ENCODE measurements at places on chromosomes 2 and 18.

DNA sequence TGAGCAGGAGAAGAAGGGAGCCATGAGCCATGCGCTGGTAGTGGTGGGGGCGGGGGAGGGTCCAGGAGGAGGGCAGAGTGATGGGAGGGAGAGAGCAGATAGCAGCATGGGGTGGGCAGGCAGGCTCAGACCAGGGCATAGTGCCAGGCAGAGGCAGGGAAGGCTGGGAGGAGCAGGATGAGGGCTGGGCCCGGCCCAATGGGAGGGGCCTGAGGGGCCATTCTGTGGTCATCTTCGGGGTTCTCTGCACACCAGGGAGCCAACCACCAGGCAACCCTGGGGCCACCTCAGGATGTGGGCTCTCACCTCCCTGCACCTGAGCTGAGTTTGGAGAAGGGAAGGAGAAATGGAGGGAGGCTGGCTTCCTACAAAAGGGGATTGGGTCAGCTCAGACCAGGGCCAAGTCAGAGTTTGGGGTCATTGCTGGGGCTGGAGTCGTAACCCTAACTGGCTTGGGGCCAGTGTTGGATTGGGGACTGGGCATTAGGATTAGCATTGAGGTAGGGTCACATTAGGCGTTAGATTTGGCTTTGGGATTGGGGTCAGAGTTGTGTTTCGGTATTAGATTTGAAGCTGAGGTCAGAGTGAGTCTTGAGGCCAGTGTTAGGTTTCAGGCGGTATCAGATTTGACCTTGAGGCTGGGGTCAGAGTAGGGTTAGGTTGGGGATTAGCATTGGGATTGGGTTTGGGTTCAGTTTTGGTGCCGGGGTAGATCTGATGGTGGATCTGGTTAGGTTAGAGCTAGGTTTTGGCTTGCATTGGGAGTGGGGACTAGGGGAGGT, 11.2 kb downstream of the VIL1 start:
- H3K4me1 ChIP-seq = no peaks in the 10 kb centered on the region
- no peaks in the 10 kb centered on the region for H3K27me3 ChIP-seq
- H3K4me3 ChIP-seq = no peak overlapping the region
- DNase-seq = no peak
- H3K36me3 ChIP-seq = no peaks in the 10 kb centered on the region

GRCh38 chr2:238717084-238717483, 130.8 kb upstream of the TWIST2 start:
- no peak overlapping the region for H3K27ac ChIP-seq
- H3K4me1 ChIP-seq = 0 out of 2 replicates have a peak, but pooled peaks cover 2% of the 10 kb centered on the region

GRCh38 chr2:181781078-181781786, 100.9 kb upstream of the NEUROD1 start:
- no peak overlapping the region for H3K27ac ChIP-seq
- no peaks in the 10 kb centered on the region for H3K4me1 ChIP-seq
- H3K4me3 ChIP-seq = no peak overlapping the region
- DNase-seq = no peak
- no peaks in the 10 kb centered on the region for H3K36me3 ChIP-seq

- no peak within 1 kb of the TSS for H3K27ac ChIP-seq
- H3K4me3 ChIP-seq = peak within 1 kb of the TSS; percentile 38
- H3K4me1 ChIP-seq = no peaks in the 10 kb centered on the region
- no peaks in the 10 kb centered on the region for H3K36me3 ChIP-seq
These were observed at the start of gene CSRNP3 for GRCh38 chr2:165469417-165469816. Gene CSRNP3, plus strand, starts transcription at chr2:165469698. Its CDS starts 125,368 bp downstream, at chr2:165595066.

DNA sequence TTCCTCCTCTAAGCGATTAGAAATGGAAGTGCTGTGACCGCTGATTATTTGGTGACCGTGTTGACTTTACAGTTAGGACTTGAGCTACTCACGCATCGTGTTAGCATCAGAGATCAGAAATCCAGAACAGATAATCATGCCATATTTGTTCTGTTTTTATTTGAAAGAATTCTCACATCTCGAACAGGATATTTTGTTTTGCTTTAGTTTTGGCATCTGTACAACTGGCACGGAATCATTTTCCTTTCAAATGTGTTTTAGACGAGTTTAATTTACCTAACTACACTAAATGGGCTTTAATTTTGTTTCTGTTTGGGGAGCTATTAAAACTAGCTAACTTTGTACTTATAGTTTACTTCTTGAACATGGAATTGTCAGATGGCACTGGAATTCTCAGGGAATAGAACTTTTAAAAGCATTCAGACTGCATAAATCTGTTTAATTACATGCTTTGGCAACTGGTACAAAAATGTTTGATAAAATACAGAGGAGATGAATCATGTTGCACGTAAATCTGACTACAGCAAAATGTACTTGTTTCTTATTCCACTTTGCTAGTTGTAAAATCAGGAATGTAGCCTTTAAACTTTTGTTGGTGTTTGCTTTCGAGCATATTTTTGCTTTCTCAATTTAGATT, 1.4 kb downstream of the ITPRID2 start:
- no peaks in the 10 kb centered on the region for H3K36me3 ChIP-seq
- peaks cover 4% of the 10 kb centered on the region for H3K4me1 ChIP-seq
- no peak overlapping the region for H3K27ac ChIP-seq
- no peak for DNase-seq
- peak overlapping the region; percentile 72 for H3K4me3 ChIP-seq

- H3K27me3 ChIP-seq = peaks cover 20% of the 10 kb centered on the region
- H3K36me3 ChIP-seq = no peaks in the 10 kb centered on the region
- H3K27ac ChIP-seq = no peak overlapping the region
- no peak overlapping the region for H3K4me3 ChIP-seq
- no peaks in the 10 kb centered on the region for H3K4me1 ChIP-seq
These were observed 12.5 kb downstream of the SERPINB8 start for GRCh38 chr18:63982361-63982760.

DNA sequence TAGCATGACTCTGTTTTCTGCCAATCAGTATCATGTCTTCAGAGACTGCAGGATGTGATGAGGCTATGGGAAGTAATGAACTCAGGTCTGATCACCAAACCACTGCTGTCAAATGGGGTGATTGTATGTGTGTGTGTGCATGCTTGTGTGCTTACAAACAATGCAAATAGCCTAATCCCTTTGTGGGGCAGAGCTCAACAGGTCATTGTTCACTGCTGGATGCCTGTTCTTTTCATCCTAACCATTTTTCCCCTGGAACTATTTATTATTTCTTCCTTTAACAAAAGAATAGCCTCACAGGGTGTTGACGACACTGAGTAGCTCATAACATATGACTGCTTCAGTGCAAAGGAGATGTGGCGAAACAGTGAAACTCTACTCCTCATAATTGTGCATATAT, 55.9 kb downstream of the NXPH2 start:
- H3K36me3 ChIP-seq = no peaks in the 10 kb centered on the region
- H3K27me3 ChIP-seq = no peaks in the 10 kb centered on the region
- no peak overlapping the region for H3K27ac ChIP-seq
- DNase-seq = no peak
- H3K4me3 ChIP-seq = no peak overlapping the region
- peaks cover 7% of the 10 kb centered on the region for H3K4me1 ChIP-seq

GRCh38 chr2:64876137-64876647, 113.0 kb upstream of the SLC1A4 start:
- no peaks in the 10 kb centered on the region for H3K36me3 ChIP-seq
- no peak overlapping the region for H3K27ac ChIP-seq
- 0 out of 2 replicates have a peak, but pooled peaks cover 1% of the 10 kb centered on the region for H3K27me3 ChIP-seq
- DNase-seq = peak; percentile 53
- H3K4me1 ChIP-seq = peaks cover 6% of the 10 kb centered on the region

DNA sequence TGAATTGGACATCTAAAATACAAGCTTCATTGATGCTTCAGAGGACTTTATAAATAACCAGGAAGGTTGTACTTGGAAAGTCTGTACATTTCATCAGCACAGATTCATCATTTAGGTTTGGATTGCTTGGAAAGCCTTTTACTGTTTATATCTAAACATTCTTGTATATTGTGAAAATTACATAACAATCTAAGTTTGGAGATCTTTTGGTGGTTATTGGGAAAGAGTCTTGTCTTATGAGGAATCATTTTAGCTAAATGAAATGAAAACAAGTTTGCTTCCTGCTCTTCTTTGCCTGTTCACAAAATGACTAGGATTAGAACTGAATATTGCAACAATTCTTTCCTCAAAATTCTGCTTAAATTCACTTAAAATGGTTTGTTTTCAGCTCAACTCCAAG, 79.3 kb downstream of the ABI2 start:
- no peaks in the 10 kb centered on the region for H3K27me3 ChIP-seq
- no peak overlapping the region for H3K4me3 ChIP-seq
- DNase-seq = no peak
- H3K27ac ChIP-seq = no peak overlapping the region
- no peaks in the 10 kb centered on the region for H3K4me1 ChIP-seq

GRCh38 chr2:39642051-39642718, 23.5 kb upstream of the TMEM178A start:
- DNase-seq = no peak
- no peaks in the 10 kb centered on the region for H3K27me3 ChIP-seq
- no peaks in the 10 kb centered on the region for H3K36me3 ChIP-seq
- no peak overlapping the region for H3K27ac ChIP-seq
- H3K4me3 ChIP-seq = no peak overlapping the region
- H3K4me1 ChIP-seq = peaks cover 6% of the 10 kb centered on the region

DNA sequence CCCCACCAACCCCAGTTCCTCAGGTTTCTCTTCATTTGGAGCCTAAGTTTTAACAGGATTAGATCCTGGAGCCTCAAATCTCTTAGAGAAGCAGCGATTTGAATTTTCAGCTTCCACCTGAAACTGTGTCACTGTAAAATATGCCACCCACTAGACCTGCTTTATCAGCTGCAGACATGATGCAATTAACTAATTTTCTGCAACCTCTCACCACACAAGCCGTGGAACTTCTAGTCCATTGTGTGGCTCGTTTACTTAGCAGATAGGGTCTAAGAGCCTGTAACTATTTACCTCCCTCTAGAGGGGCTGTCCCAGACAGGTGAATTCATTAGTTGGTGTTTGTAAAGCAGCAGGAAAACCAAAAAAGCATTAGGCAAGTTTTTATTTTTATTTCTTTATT, 31.6 kb upstream of the FZD5 start:
- H3K27ac ChIP-seq = no peak overlapping the region
- no peak for DNase-seq
- H3K4me3 ChIP-seq = no peak overlapping the region
- H3K36me3 ChIP-seq = no peaks in the 10 kb centered on the region
- H3K4me1 ChIP-seq = peaks cover 9% of the 10 kb centered on the region

DNA sequence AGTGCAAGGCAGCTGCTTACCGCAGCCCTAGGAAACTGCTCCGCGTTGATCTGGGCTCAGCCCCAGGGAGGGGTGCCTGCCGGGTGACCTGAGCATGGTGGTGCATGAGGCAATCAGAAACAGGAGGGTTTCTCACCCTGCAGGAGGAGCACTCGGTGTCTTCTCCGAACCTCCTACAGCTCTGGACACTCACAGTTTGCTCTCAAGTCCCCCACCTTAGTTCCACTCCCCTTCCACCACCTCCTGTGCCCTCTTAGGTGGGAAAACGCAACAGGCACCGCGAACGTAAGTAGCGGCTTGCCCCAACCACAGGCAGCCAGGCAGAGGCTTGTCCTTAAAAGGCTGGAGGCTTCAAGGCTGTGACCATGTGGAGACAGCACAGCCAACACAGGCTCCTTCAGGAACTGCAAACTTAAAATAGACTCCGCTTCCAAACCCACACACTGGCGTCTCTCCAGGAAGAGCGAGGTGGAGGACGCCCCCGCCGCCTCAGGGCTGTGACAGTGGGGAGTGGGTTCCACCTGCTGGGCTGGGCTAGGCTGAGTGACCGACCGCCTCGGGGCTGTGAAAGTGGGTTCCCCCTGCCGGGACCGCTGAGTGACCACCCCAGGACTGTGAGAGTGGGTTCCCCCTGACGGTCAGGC, 71.6 kb downstream of the NDUFA10 start:
- H3K4me1 ChIP-seq = no peaks in the 10 kb centered on the region
- H3K27ac ChIP-seq = no peak overlapping the region
- no peaks in the 10 kb centered on the region for H3K27me3 ChIP-seq
- no peak for DNase-seq

DNA sequence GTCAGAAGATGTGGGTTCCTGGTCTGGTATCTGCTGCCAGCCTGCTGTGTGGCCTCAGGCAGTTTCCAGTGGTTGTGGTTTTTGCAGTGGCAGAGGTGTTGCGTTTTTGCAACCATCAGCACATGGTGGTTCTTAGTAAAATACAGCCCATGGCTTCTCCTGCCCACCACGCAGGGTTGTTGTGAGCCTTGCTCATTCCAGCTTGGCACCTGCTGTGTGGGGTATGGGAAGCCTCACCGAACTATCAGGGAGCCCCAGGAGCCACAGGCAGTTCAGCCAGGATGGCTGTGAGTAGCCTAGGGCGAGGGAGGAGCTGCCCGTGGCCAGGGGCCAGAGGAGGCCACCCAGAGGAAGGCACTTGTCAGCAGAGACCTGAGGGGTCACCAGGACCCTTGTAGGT, 9.8 kb downstream of the ARID5A start:
- no peak overlapping the region for H3K4me3 ChIP-seq
- peaks cover 7% of the 10 kb centered on the region for H3K4me1 ChIP-seq
- H3K27ac ChIP-seq = no peak overlapping the region
- H3K36me3 ChIP-seq = no peaks in the 10 kb centered on the region
- DNase-seq = no peak
- peaks cover 2% of the 10 kb centered on the region for H3K27me3 ChIP-seq

GRCh38 chr2:190948671-190949070, 65.3 kb downstream of the STAT1 start:
- no peak for DNase-seq
- no peaks in the 10 kb centered on the region for H3K36me3 ChIP-seq
- peaks cover 1% of the 10 kb centered on the region for H3K27me3 ChIP-seq
- H3K4me3 ChIP-seq = no peak overlapping the region
- H3K27ac ChIP-seq = no peak overlapping the region
- H3K4me1 ChIP-seq = no peaks in the 10 kb centered on the region

DNA sequence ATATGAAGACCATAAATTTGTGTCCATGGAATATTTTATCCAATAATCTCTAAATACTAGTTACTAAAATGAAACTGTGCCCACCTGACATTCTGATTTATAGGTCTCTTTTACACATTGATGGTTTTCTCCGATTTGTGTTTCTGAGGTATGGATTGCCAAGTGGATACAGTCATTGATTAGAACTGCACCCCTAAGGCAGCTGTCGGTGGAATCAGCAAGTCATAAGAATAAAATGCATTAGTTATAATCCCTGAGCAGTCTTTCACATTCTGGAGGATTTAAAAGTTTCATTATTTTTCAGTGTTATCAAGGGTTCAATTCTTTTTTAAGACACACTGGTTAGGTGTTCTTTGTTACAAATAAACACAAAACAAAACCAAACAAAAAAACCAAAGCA, 6.0 kb downstream of the CAVIN2 start:
- no peak for DNase-seq
- peaks cover 5% of the 10 kb centered on the region for H3K4me1 ChIP-seq

- H3K27ac ChIP-seq = no peak overlapping the region
- peaks cover 4% of the 10 kb centered on the region for H3K4me1 ChIP-seq
- H3K4me3 ChIP-seq = no peak overlapping the region
- H3K36me3 ChIP-seq = no peaks in the 10 kb centered on the region
- DNase-seq = no peak
These were observed 5.4 kb upstream of the KCNE4 start for GRCh38 chr2:223046470-223047040.
